ENCODE measurements at places on chromosomes 7 and 10.

- DNase-seq: no peak
Observed at GRCh38 chr10:112546474-112546873, 99.5 kb downstream of the VTI1A start.

- no peak for DNase-seq
Observed at GRCh38 chr10:42969909-42970308, 107.0 kb upstream of the RET start.

- DNase-seq: no peak
Observed at GRCh38 chr10:124249812-124250432, 156.5 kb upstream of the CHST15 start.

DNA sequence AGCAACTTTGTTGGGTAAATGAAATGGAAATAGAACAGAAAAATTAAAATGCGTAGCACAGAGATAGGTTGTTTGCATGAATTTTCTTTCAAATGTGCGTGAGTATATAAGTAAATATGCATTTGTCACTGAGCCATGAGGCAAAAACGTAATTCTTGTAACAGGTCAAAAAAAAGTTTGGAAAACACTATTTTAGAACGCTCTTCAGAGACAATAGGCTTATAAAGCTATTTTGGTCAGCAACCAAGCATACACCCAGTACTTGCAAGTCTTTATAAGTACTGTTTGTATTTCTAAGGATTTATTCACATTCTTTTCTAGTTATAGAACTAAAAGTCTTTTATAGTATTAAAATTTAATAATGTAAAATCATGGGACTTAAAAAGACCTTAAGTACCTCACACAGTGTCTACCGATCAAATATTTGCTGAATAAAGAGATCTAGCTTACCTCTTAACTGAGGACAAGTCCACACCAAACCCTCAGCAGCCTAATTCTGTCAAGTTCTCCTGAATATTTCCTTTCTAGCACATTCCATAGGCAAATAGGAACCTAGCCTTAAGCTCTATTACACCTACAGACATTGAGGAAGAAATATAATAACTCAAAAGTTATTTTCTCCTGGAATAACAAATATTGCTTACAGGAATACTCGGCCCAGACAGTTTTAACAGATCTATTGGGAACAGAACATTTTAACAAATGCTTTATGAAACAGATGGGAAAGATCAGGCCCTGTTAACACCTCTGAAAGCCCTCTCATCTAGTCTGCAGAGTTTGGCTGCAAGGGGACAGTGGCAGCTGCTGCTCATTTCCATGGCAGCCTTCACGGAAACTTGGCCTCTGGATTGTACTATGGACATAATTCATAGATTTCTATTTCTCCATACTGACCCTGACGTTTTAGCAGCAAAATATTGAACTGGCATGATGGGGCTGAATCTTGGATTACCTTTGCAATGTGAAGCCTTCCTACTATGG, 8.8 kb downstream of the CRPPA start:
- DNase-seq: no peak

DNA sequence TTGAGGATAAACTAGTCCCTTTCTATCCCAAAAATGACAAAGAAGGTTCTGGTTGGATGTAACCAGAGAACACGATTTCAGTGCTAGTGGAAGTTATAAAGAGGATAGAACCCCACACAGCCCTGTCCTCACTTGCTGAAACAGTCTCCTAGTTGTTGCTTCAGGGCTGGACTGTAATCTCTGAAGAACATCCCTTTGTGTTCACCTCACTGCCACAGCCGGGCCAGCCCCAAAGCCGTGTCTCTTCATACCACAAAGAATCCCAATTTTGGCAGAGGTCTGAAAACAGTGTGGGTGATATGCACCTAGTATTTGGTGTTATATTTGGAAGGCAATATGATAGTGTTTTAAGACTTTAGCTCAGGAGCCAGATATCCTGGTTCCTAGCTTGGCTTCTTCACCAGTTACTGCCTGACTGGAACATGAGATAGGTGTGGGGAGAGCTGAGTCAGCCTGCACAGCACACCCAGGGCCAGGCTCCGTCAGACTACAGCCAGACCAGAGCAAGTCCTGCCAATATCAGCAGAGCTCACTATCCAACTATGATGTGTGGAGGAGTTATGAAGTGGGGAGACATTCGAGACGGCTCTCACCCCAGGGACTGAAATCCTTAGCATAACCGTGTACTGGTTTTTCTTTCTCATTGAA, 21.2 kb downstream of the CYP3A4 start:
- DNase-seq: no peak

- no peak for DNase-seq
Observed at GRCh38 chr7:22386865-22387264, 29.9 kb upstream of the RAPGEF5 start.

DNA sequence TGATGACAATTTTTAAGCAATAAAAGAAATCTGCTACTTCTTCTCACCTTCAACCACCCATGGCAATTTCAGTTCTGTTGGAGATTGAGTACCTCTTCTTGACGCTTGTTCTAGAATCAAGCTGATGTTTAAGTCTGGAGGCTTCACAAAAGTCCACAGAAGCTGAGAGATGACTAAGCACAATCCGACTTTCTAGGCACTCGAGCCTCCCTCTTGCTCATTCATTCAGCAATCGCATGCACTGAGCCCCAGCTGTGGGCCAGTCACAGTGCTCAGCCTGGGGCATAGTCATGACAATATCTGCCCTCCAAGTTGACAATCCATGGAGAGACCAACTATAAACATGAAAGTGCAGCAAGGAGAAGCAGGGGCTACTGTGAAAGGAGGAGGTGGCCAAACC, 103.2 kb downstream of the IPMK start:
- no peak for DNase-seq

DNA sequence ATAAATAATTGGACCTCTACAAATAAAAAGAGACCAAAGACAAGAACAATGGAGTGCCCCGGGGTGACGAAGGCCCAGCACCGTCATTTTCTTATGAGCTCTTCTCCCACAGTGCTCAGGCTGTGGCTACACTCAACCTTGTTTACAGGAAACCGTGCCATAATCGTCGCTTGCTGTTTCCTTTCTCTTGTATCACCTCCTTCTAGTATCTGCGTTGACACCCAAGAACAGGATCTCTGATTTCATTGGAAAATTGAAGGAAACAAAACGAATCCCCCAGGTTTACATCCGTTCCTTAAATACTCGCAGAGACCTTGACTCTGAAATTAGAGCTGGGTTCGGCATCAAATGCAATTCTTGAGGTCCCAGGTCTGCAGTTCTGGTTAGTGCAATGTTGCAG, 1.7 kb upstream of the IGFBP3 start:
- no peak for DNase-seq

DNA sequence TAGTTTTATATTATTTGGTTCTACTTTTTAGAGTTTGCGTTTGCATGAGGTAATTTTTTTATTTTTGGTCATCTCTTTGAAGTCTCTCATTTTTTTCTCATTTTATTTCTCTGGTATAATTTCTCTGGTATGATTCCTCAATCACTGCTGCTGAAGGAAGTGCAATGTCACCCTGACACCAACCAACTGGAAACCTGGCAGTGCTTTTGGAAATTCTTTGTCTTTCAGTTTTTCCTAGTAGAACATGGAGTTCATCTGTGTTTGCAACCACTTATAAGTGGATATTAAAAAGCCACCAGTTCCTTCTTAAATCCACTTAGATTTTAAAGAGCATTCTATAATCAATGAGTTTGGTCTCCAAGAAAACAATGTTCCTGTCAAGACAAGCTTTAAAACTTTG, 291.8 kb downstream of the PRKG1 start:
- DNase-seq: no peak

DNA sequence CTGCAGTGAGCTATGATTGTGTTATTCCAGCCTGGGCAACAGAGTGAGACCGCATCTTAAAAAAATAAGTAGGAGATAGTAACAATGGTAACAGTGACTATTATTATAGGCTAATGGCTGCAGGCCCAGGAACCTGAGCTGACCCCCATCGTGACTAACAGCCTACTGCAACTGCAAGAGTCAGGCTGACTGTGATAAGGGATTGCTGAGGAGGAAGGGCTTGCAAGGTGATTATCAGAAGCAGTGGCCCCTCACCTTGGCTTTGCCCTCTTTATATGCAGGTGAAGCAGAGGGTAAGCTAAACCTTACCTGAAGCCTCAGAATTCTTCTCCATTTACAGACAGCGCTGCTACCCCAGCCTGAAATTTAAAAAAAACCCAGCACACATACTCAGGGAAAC, 83.9 kb upstream of the SDK1 start:
- DNase-seq: no peak

DNA sequence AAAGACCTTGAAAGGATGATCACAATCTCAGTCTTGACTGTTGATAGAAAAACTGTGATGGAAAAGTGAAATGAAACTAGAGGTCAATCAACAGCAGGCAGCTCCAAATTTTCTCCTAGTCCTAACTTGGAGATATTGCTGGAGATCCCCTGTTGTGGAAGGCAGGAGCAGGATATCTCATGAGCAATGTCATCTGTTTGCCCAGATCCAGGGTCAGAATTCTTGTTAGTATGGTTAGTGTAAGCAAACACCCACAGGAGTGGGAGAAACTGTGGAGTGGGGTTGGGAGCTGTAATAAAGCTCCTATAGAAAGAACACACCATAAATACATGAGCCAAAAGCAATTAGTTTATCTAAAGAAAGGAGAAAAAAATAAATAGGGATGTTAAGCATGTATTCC, 169.0 kb downstream of the AKR1D1 start:
- DNase-seq: no peak

DNA sequence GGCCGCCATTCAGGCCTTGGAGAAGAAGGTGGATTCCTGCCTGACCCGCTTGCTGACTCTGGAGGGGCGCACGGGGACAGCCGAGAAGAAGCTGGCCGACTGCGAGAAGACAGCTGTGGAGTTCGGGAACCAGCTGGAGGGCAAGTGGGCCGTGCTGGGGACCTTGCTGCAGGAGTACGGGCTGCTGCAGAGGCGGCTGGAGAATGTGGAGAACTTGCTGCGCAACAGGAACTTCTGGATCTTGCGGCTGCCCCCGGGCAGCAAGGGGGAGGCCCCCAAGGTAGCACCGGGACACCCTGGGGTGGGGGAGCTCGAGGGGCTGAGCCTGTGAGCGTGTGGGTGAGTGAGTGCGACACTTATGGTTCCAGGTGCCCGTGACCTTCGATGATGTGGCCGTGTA, 4.5 kb downstream of the ZNF783 start:
- DNase-seq: no peak

DNA sequence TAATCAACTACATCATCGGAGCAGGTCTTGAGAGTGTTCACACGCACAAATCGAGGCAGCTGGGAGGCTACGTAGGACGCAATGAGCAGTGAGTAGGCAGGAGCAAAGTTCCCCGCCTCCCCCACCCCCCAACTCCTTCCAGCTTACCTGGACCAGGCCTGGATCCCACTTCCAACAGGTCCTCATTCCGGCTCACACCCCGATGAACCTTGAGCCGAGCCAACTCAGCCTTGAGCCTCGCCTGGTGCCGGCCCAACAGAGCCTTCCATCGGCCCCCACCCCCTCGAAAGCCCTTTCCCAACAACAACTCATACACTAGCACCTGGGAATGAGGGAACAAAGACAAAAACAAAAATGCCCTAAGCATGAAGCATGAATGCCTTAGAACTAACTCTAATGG, 1.2 kb downstream of the NSUN5 start:
- DNase-seq: no peak

GRCh38 chr7:103445228-103446048, 569 bp downstream of the SLC26A5 start:
- no peak for DNase-seq

- DNase-seq: no peak
Observed at GRCh38 chr7:157080111-157080730, 58.5 kb upstream of the UBE3C start.

DNA sequence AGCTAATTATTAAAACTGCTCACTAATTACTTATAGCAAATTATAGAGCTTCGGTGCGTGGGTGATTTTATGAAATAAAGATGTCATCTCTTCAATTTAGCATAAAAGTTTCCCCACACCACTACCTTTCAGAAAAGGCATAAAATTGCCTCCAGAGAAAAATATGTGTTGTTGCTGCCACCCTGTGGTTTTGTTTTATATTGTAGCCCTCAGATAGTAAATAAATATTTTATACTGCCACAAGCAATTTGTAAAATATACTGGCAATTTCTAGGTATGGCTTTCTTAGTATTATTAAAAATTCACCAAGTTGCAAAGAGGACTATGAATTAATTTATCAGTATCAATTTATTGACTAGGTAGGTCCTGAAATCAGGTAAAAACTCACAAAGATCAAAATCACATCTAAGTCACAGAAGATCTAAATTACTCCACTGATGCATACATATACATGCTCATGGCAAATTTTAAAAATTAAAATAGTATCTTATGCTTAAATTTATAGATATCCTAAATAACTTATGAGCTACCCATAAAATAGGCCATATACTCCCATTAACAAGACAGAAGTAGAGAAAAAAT, 26.5 kb downstream of the ASNS start:
- no peak for DNase-seq

DNA sequence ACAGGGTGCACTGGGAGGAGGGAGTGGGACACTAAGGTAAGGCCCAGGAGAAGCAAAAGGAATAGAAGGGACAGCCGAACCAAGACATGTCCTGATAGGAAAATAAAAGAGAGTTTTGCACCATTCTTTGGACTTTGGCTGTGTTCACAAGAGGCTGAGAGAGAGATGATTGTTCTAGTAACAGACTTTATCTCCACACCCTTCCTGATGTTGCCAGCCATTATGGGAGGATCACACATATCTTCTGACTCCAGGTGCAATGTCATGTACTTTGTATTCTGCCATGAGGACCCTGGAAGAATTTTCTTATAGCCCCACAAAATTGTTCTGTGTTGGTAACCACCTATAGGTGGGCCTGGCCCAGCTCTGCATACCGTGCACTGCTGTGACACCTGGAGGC, 11.4 kb downstream of the LSMEM1 start:
- DNase-seq: no peak

Data from activated naive CD4-positive, alpha-beta T cell treated with anti-CD3 and anti-CD28 coated beads, Interleukin-2, amount 50 U/mL, for 16 hours (primary cell).